ENCODE measurements at places on chromosomes 4 and X. TPM values are rescaled to one million over a fixed set of nuclear protein-coding genes. Genes with fewer than 3 reads are reported as not detected.
A peak's percentile ranks its signal among the peaks of the same experiment; 100 is the strongest.

Gene TGIF2LX
- total RNA-seq: not detected

Gene MAGEB2
- not detected for total RNA-seq

Gene SLC10A6
- total RNA-seq: not detected

Gene CD99
- 51.2 TPM for total RNA-seq

DNA sequence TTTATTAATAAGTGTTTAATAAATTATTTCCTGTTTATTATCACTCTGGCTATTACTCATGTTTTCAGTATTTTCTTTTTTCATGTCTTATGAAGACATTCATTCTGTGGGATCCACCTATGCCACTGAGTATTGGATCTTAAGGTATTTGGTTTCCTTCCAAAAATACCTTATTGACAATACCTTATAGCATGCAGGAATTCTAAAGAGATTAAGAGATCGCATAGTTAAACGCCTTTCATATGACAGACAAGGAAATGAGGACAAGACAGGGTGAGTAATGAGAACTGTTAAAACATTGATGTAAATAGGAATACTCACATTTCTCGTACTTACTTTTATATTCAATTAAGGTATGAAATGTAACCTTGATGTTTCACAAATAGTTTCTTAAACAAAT lies 38.2 kb upstream of the TMPRSS11B start:
- no peaks in the 10 kb centered on the region for H3K36me3 ChIP-seq
- DNase-seq: no peak
- no peak overlapping the region for H3K4me3 ChIP-seq
- H3K27me3 ChIP-seq: no peaks in the 10 kb centered on the region
- H3K27ac ChIP-seq: no peak overlapping the region

DNA sequence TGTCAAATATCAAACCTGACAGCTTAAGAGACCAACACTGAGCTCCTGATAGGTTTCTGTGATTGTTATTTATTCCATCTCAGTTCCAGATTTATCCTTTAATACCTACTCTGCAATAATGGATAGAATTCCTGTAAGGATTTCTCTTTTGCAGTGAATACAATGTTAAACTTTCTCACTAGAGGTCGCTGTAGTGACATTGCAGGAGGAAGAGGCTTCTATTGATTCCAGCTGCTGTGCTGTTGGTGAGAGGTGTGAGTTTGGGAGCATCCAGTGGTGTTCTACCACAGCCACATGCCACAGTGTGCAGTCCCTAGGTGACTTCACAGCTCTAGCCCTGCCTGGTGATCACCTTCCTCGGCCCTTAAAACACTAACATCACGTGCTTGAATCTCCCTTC lies 34.6 kb upstream of the DCAF8L2 start:
- H3K4me1 ChIP-seq: no peaks in the 10 kb centered on the region
- H3K27me3 ChIP-seq: no peaks in the 10 kb centered on the region
- no peak overlapping the region for H3K27ac ChIP-seq
- no peak overlapping the region for H3K4me3 ChIP-seq
- no peaks in the 10 kb centered on the region for H3K36me3 ChIP-seq
- peak; percentile 6 for DNase-seq

GRCh38 chrX:150792949-150793527 lies 99.8 kb downstream of the MTMR1 start:
- H3K36me3 ChIP-seq: no peaks in the 10 kb centered on the region
- H3K27ac ChIP-seq: no peak overlapping the region
- no peaks in the 10 kb centered on the region for H3K27me3 ChIP-seq
- no peak for DNase-seq
- no peaks in the 10 kb centered on the region for H3K4me1 ChIP-seq
- H3K4me3 ChIP-seq: no peak overlapping the region

DNA sequence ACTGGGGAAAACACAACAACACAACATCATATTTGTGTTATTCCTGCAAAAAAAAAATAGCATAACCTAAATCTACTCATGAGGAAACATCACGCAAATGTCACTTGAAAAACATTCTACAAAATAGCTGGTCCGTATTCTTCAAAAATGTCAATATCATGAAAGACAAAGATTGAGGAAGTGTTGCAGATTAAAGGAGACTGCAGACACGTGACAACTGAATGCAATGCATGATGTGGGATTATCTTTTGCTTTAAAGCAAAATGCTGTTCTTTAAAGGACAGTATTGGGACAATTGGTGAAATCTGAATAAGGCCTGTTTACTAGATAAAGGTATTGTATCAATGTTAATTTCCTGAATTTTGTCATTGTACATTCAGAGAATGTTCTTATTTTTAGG lies 157.7 kb downstream of the SMIM20 start:
- H3K4me1 ChIP-seq: no peaks in the 10 kb centered on the region
- H3K27ac ChIP-seq: no peak overlapping the region
- H3K4me3 ChIP-seq: no peak overlapping the region
- no peaks in the 10 kb centered on the region for H3K27me3 ChIP-seq
- H3K36me3 ChIP-seq: no peaks in the 10 kb centered on the region

GRCh38 chr4:17356926-17357325 lies 155.0 kb downstream of the QDPR start:
- H3K4me1 ChIP-seq: no peaks in the 10 kb centered on the region
- H3K4me3 ChIP-seq: no peak overlapping the region
- H3K36me3 ChIP-seq: no peaks in the 10 kb centered on the region

- no peak overlapping the region for H3K4me3 ChIP-seq
- H3K36me3 ChIP-seq: no peaks in the 10 kb centered on the region
- DNase-seq: no peak
- no peak overlapping the region for H3K27ac ChIP-seq
- H3K4me1 ChIP-seq: no peaks in the 10 kb centered on the region
- H3K27me3 ChIP-seq: no peaks in the 10 kb centered on the region
Measured at GRCh38 chr4:66959207-66959606, 586.1 kb downstream of the CENPC start.

DNA sequence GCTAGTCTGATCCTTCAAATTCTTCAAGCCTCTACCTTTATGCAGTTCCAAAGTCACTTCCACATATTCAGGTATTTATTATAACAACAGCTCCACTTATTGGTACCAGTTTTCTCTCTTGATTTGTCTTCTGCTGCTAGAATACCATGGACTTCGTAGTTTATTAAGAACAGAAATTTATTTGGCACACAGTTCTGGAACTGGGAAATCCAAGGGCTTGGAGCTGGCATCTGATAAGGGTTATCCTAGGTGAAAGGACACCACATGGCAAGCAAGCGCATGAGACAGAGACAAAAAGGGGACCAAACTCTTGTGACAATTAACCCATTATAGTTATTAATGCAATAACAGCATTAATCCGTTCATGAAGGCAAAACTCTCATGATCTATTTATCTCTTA lies 600.5 kb upstream of the ATOH1 start:
- H3K36me3 ChIP-seq: no peaks in the 10 kb centered on the region
- H3K4me1 ChIP-seq: no peaks in the 10 kb centered on the region
- no peak overlapping the region for H3K4me3 ChIP-seq
- H3K27ac ChIP-seq: no peak overlapping the region
- no peak for DNase-seq

- H3K27ac ChIP-seq: no peak overlapping the region
- H3K4me1 ChIP-seq: no peaks in the 10 kb centered on the region
- H3K27me3 ChIP-seq: no peaks in the 10 kb centered on the region
- H3K36me3 ChIP-seq: no peaks in the 10 kb centered on the region
Measured at GRCh38 chr4:185950891-185951290, 118.1 kb upstream of the TLR3 start.

GRCh38 chr4:158782551-158783360 lies 13.9 kb downstream of the FNIP2 start:
- no peaks in the 10 kb centered on the region for H3K27me3 ChIP-seq
- H3K4me3 ChIP-seq: peak overlapping the region; percentile 38
- peaks cover 48% of the 10 kb centered on the region for H3K4me1 ChIP-seq
- no peaks in the 10 kb centered on the region for H3K36me3 ChIP-seq

DNA sequence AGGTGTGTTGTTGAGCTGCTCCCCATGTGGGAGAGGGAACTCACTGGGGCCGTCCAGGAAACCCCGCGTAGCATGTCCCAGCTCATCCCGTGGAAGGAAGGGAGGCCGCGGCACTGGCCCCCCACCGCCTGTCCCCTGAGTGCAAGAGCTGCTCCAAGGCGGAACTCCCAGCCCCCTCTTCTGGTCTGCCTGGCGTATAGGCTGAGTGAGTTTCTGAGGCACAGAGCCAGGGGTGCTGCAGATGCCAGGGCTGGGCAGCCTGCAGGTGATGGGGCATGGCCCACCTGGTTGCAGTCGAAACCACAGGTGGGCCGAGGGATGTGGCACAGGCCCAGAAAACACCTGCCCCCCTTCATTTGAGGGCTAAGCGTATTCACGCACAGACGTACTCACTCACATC lies 49.6 kb downstream of the ABLIM2 start:
- H3K4me3 ChIP-seq: no peak overlapping the region
- H3K27me3 ChIP-seq: peaks cover 11% of the 10 kb centered on the region
- H3K36me3 ChIP-seq: no peaks in the 10 kb centered on the region
- no peak overlapping the region for H3K27ac ChIP-seq
- peaks cover 18% of the 10 kb centered on the region for H3K4me1 ChIP-seq
- DNase-seq: no peak

GRCh38 chr4:63589796-63590195 lies 819.5 kb downstream of the TECRL start:
- DNase-seq: no peak
- no peaks in the 10 kb centered on the region for H3K27me3 ChIP-seq
- no peak overlapping the region for H3K4me3 ChIP-seq
- no peaks in the 10 kb centered on the region for H3K36me3 ChIP-seq

DNA sequence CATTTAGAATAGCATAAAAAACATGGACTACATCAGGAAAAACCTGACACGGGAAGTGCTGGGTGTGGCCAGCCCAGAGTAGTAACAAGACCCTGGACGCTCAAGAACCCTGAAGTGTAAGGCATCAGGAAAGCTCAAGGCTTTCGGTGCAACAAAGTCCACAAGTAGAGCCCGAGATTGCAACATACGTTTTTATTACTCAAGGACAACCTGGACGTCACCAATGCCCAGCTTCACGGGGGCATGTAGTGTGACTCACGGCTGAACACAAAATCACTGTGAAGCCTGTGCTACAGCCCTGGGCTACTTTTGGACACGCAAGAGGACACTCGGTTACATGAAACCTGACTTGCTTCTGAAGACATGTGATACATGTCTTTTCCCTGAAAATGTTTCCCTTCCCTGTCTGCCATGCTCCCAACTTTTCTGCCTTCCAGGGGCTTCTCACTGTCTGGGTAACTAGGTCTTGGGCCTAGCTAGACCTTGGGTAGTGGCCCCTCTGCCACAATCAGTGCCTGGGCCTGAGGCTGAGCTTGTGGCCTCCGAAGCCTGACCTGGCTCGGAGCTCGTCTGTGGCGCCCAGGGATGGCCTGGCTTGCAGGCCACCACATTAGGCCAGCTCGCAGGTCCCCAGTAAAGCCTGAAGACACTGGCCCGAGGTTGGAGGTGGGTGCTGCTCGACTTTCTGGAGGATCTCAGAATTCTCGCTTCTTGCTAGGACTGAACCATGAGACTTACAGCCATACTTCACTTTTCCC lies 9.2 kb downstream of the IRAK1 start:
- H3K36me3 ChIP-seq: peaks cover 64% of the 10 kb centered on the region
- H3K4me1 ChIP-seq: no peaks in the 10 kb centered on the region
- no peaks in the 10 kb centered on the region for H3K27me3 ChIP-seq

DNA sequence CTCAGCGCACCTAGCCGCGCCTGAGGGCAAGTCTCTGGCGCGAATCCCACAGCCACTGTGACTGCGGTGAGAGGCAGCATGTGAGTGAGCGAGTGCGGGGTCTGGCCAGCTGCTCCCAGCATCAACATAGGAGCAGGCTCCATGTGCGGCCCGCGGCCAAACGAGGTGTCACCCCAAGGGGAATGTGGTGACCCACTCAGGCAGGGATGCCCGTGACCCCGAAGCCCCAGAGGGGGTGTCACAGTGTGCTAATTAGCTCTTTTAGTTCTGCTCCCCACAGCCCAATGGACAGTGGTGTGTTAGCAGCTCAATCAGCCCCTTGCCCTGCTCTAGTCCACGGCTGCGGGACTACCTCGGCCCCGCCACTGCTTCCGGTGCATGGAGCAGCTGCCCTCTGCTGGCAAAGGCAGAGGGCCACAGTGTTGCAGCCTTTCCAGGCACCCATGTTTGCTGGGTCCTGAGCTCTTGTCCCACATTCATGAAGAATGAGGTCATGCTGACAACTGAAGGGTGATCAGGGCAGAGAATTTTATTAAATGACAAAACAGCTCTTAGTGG lies 61.4 kb downstream of the AGA start:
- no peaks in the 10 kb centered on the region for H3K4me1 ChIP-seq
- no peaks in the 10 kb centered on the region for H3K27me3 ChIP-seq
- DNase-seq: no peak
- no peak overlapping the region for H3K27ac ChIP-seq
- no peaks in the 10 kb centered on the region for H3K36me3 ChIP-seq

GRCh38 chr4:117661091-117662072 lies 372.9 kb upstream of the NDST3 start:
- H3K27me3 ChIP-seq: no peaks in the 10 kb centered on the region
- no peak for DNase-seq
- H3K36me3 ChIP-seq: no peaks in the 10 kb centered on the region
- H3K27ac ChIP-seq: peak overlapping the region; percentile 54

GRCh38 chrX:46938589-46938988 lies 26.4 kb downstream of the JADE3 start:
- H3K36me3 ChIP-seq: no peaks in the 10 kb centered on the region
- H3K27ac ChIP-seq: no peak overlapping the region
- no peak for DNase-seq
- no peak overlapping the region for H3K4me3 ChIP-seq
- no peaks in the 10 kb centered on the region for H3K27me3 ChIP-seq

- H3K36me3 ChIP-seq: no peaks in the 10 kb centered on the region
- no peak overlapping the region for H3K4me3 ChIP-seq
- H3K27me3 ChIP-seq: no peaks in the 10 kb centered on the region
- DNase-seq: no peak
- no peak overlapping the region for H3K27ac ChIP-seq
- H3K4me1 ChIP-seq: no peaks in the 10 kb centered on the region
Measured at GRCh38 chr4:31290836-31291235, 570.7 kb downstream of the PCDH7 start.

DNA sequence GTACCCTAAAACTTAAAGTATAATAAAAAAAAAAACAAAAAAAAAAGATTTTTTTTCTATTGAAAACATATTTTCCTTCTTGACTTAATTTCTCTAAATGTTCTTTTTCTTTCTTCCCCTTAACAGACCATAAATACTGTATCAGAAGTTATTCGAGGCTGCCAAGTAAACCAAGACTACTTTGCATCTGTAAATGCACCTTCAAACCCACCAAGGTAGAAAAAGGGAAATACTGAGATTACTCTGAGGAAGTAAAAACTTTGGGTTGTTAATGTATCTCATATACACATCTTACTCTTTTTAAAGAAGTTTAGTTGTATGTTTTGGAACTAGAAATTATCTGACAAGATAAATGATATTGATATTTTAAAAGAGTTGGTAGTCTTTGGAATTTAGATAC lies 65.6 kb downstream of the USO1 start:
- H3K4me3 ChIP-seq: no peak overlapping the region
- no peak for DNase-seq
- no peaks in the 10 kb centered on the region for H3K4me1 ChIP-seq
- peaks cover 38% of the 10 kb centered on the region for H3K36me3 ChIP-seq
- H3K27ac ChIP-seq: no peak overlapping the region

DNA sequence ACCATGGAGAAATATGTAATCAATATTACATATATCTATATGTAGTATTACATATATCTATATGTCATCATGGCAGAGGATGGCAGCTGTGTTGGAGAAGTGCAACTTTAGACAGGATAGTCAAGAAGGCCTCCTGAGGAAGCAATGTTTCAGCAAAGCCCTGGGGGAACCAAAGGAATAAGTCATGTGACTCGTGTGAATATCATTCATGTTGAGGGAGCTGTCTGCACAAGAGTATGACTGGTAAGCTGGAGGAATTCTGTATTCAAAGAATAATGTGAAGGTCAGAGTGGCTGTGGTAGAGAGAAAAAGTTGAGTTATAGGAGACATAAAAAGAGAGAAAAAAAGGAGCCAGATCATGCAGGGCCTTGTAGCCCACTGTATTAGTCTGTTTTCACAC lies 92.9 kb upstream of the EDNRA start:
- no peak overlapping the region for H3K4me3 ChIP-seq
- no peaks in the 10 kb centered on the region for H3K36me3 ChIP-seq
- no peaks in the 10 kb centered on the region for H3K4me1 ChIP-seq
- no peak for DNase-seq

Data from Calu3 (cell line).